ENCODE measurements at places on chromosomes 3 and 15.

DNA sequence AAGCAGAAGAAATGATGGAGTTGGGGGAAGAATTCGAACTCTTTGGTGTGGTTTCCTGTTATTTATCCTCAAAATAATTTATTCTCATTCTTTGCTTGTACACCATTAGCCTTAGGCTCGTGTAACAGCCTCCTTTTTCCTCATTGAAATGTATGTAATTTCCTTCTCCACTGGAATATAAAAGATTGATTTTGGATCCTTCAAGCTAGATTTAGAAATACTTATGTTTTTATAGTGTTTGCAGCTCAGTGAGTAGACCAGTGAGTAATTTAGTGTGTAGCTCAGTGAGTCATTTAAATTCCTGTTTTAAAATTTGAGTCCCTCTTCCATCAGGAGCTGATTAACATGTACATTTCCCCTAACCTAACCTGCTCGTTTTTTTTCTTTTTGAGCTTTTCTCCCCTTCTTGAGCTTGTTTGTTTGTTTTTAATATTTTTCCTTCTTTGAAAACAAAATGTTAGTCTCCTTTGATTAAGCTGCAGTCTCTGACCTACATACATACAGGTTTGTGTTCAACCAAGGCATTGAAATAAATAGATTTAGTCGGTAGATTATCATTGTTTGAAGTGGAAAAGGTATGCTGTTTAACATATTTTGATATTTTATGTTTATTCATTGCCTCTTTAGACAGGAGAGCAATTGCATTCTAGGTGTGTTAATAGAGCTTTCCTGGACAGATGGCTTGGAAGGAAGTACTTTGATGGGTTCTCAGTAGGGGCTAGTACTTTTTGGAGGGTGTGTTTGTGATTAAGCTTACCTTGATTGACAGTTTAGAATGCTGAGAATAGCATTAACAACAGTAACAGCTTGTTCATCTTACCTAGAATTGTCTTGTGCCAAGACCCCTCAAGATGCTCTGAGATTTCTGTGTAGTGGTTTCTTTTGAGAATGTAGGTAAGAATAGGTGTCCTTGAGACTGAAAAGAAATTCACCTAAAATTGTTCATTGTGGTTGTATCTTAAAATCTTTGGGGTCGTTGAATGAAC is 5.9 kb downstream of the USP3 start:
- no peak for DNase-seq

DNA sequence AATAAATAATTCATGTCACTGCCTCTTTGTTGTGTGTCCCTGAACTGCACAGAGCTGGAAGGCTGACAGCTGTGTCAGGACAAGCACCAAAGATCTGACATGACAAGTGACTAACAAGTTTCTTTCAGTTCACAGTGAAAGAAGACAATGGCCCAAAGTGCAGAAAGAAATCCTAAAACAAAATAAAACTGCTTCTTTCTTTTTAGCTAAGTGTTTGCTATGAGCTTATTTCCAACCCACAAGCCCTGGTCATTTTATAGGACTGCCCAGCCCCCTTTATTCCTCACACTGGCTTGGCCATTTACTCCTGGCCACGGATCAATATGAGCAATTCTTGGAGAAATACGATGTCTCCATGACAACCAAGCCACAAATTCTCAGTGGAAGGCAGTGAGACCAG is 238.5 kb downstream of the WDR72 start:
- no peak for DNase-seq

DNA sequence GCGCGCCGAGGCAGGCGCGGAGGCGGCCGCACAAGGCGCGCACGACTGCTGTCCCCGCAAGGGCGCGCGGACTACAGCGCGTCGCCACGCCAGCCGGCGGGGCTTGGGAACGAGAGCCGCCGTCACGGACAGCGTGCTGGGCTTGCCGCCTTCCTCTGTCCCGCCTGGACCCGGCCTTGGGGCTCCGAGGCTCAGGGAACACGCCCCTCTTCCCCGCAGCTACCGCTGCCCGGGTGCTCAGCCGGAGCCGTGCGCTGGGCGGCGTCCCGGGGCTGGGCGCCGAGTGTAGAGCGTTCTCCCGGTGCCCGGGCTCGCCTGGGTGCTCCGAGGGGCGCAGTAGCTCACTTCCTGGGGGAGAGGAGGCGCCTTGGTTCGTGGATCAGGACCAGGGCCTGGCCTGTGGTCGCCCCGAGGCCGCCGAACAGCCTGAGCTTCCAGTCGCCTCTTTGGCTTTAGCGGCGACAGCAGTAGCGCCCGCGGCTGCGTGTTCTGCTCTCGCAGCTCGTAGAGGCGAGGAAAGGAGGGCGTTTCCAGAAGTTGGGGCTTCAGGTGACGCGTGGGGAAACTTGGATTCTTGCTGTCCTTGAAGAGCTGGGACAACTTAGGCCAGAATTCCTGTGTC is 226.7 kb upstream of the C2CD4B start:
- DNase-seq, result no peak

DNA sequence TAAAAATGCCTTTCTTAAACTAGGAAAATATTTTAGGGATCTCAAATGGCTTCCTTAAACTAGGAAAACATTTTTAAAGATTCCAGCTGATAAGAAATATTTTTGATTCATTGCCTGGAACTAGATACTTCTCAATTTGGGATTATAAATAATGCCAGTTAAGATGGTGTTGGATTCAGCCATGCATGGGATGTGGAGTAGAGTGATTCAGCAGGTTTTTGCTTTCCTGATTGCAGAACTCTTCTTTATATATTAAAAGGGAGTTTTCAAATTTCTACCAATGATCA is 15.6 kb downstream of the FILIP1L start:
- no peak for DNase-seq

DNA sequence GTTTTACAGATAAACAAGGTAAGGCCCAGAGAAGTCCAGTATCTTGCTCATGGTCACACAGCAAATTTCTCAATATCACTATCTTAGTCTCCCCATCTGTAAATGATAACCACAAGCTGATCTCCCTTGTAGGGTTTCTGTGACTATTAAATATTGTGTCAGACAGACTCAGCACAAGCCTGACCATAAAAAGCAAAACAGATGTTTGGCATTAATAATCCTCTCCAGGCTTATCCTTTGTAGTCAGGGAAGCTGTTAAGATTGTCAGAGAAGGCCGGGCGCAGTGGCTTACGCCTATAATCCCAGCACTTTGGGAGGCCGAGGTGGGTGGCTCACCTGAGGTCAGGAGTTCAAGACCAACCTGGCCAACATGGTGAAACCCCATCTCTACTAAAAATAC is 173.2 kb upstream of the PRICKLE2 start:
- DNase-seq, result no peak

DNA sequence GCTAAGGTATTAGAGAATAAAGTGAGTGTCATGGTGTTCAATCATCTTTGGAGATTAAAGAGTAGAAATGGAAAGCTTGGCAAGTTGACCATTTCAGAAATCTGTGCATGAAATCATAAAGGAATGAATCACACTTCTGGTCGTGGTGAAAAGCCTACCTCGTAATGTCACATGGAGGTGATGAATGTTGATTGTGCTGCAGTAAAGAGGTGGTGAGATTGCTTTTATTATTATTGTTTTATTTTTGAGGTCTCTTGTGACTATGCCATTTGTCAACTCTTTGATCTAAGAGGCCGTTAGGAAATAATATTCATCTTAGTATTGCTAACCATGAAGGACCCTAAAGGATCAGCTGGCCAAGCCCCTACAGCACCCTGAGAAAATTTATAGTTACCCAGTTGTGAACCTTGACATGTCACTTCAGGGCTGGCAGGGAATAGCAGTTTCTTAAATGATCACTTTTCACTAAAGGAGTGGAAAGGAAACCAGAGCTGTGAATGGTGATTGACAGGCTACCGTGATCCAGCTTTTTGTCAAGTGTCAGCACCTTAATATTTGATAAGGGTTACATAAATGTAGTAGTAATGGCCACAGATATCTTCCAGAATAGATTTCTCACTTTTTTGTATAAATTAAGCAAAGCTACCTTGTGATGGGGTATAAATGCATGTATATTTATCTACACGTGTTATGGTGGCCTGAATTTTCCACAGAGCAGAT is 203.9 kb downstream of the PTPRG start:
- no peak for DNase-seq

- no peak for DNase-seq
These were observed 102.0 kb upstream of the PRICKLE2 start for GRCh38 chr3:64327100-64327804.

DNA sequence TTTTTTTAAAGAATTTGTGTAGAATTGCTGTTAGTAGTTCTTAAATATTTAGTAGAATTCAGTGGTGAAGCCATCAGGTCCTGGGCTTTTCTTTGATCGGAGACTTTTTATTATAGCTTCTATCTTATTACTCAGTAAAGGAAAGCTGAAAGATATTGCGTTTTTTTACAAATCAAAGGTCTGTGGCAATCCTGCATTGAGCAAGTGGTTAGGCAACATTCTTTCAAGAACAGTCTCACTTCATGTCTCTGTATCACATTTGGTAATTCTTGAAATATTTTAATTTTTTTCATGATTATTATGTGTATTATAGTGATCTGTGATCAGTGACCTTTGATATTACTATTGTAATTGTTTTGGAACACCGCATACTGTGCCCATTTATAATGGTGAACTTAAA is 140.8 kb downstream of the UNC13C start:
- no peak for DNase-seq

DNA sequence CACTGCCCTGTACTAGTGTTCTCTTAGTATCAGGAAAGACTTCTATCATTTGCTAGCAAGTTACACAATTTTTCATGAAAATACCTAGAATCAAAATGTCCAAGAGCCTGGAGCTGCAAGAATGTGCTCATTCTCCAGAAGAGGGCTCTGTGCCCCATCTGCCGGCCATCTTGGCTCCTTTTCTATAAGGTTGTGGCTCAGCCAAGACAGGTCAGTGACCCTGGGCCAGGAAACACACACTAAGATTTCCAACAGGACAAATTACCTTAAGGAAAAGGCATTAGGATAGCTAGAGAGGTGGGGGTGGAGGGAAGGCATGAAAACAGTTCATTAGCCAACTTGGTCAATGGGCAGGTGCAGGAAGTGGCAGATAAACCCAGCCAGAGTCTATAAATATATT is 20.7 kb downstream of the TIMP4 start:
- DNase-seq, result no peak

DNA sequence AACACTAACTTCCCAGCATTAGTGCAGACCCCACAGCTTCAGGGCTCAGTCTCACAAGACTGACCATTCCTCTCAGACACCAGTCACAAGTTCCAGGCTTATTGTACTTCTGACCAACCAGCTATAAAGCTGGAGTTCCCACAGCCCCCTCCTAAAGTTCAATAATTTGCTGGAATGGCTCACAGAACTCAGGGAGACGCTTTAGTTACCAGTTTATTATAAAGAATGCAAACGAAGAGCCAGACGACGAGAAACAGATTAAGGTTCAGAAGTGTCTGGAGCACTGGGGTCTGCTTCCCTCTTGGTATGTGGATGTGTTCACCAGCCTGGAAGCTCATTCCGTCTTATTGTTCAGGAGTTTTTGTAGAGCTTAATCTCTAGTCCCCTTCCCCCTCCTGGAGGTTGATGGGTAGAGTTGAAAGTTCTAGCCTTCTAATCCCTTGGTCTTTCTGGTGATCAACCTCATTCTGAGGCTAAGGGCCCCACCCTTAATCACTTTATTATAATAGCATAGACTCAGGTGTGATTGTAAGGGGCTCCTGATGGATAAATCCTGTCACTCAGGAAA is 4.8 kb upstream of the CSRNP1 start:
- no peak for DNase-seq

- DNase-seq, result no peak
These were observed 348.7 kb downstream of the TBL1XR1 start for GRCh38 chr3:176848431-176849214.

GRCh38 chr3:103513003-103513402 is 1078.2 kb downstream of the ZPLD1 start:
- no peak for DNase-seq

DNA sequence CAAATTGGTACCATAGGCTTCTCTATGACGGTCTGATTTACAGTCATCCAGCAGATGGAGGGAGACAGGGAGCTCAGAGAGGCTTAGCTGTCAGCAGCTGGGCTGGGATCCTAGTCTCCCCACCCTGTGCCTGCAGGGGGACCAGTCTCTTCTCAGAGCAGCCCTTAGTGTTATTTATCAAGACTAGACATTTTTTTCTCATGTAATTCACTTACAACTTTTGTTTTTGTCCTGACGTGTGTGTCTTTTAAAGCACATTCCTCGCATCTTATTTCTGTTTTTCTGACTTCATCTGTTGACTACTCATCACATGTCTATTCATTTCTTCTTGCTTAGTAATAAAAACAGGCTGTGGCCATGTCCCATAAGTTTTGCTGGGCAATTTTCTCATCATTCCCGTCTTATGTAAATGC is 116.1 kb downstream of the KLF13 start:
- no peak for DNase-seq

GRCh38 chr15:68679961-68680371 is 101.2 kb downstream of the CORO2B start:
- no peak for DNase-seq

GRCh38 chr3:168156479-168156878 is 60.8 kb upstream of the GOLIM4 start:
- no peak for DNase-seq

GRCh38 chr3:133213937-133214336 is 175.7 kb downstream of the TMEM108 start:
- DNase-seq, result peak; percentile 38

DNA sequence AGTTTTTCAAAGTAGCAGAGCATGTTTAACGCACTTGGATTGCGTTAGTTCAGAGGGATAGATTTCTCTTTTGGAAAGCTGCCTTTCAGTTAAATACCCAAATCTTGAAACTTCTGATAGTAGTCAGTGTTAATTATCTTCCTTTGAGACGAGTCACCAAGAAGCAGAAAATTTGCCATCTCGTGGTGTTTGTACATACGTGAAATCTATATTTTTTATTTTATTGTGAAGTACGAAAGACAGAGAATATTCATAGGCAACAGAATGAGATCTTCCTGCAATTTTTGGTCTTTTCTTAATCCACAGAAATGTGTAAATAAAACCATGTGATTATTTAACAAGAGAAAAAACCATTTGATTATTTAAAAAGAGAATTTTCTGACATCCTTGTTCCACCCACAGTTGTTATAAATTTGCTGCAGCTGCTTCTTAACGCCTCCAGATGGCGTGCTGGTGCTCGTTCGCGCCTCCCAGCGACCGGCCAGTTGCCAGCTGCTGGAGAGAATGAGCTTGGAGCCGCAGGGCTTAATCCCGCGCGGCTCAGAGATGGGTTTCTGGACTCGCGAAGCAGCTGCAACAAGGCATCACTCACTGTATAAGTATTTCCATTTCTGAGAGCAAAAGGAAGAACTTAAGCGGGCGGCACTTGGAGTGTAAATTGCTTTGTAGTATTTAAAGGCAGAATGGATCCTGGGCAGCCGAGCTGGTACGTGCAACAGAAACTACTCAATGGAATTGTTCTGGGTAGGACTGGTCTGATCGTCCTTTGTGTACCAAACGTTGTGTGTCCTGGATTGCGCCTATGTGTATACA is 10.5 kb upstream of the SLITRK3 start:
- no peak for DNase-seq

Data from DMS79 (cell line).